ENCODE measurements at places on chromosomes 12 and 14. TPM values are rescaled to one million over a fixed set of nuclear protein-coding genes. Genes with fewer than 3 reads are reported as not detected.

The SLC35F4 gene
- 6.5 TPM for total RNA-seq

The CSAD gene
- total RNA-seq = 27.9 TPM

The PABPN1 gene
- 54.4 TPM for total RNA-seq

The KRT4 gene
- not detected for total RNA-seq

The DIO2 gene
- total RNA-seq = 0.64 TPM

The NR1H4 gene
- 0.18 TPM for total RNA-seq

The PRR4 gene
- total RNA-seq = 8.0 TPM

The STXBP6 gene
- 6.3 TPM for total RNA-seq

The AMN gene
- total RNA-seq = 0.73 TPM

The PMEL gene
- 0.54 TPM for total RNA-seq

The ERO1A gene
- 37.1 TPM for total RNA-seq

The EIF2S3B gene
- total RNA-seq = 1.1 TPM

Data from cerebellum (tissue), 4 donors.